ENCODE measurements at places on chromosomes 16 and 17.

GRCh38 chr16:52465711-52466267 lies 81.2 kb downstream of the TOX3 start:
- DNase-seq, result no peak

DNA sequence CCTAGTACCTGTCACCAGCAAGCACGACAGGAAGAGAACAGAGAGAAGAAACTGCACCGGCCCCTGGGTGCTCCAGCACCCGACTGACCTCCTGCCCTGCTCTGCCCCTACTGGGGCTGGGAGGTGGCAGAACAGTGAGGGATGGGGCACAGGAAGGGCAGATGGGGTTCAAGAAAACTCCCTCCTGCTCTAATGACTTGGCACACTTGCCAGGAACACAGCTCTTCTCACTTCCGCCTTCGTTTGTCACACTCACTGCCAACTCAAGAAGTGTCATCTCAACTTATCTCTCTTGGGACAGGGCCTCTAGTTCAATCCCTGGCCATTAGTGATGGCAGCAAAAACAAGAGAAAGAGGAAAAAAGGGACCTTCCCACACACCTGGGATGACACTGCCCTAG lies 42.7 kb upstream of the ICAM2 start:
- no peak for DNase-seq

- no peak for DNase-seq
These were observed 28.6 kb upstream of the PIK3R6 start for GRCh38 chr17:8896087-8896486.

DNA sequence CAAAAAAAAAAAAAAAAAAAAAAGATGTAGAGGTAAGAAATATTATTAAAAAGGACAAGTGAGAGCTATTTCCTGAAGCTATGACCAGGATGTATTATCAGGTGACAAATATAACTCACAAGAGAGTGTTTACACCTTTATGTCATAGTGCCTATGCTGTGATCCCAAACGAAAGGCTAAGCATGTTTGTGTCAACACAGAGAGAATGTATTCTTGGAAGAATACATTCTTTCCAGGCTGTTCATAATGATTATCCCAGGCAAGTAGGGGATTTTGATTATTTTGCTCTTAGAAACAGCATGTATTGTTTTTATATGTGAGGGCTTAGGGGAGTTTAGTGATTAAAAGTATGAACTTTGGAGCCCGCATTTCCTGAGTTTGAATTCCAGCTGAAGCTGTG lies 175.0 kb downstream of the SPECC1 start:
- no peak for DNase-seq

DNA sequence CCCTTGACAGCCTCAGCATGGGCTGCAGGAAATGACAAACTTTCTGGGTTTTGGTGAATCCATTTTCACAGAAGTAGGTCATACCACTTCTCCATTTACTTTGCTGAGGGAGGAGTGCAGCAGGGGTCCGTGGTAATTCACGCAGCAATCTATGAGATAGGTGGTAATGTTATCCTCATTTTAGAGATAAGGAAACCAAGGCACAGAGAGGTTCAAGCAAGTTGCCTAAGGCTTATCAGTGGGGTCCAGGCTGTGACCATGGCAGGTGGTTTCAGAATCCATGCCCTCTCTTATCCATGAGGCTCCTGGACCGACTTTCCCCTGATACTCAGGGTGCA lies 12.6 kb downstream of the TBX4 start:
- DNase-seq, result no peak

GRCh38 chr17:34024806-34025551 lies 230.1 kb upstream of the CCL2 start:
- no peak for DNase-seq

GRCh38 chr16:68715471-68715870 lies 21.6 kb upstream of the CDH1 start:
- DNase-seq, result peak; percentile 40

- no peak for DNase-seq
These were observed 2.3 kb downstream of the PRSS21 start for GRCh38 chr16:2819179-2819938.

DNA sequence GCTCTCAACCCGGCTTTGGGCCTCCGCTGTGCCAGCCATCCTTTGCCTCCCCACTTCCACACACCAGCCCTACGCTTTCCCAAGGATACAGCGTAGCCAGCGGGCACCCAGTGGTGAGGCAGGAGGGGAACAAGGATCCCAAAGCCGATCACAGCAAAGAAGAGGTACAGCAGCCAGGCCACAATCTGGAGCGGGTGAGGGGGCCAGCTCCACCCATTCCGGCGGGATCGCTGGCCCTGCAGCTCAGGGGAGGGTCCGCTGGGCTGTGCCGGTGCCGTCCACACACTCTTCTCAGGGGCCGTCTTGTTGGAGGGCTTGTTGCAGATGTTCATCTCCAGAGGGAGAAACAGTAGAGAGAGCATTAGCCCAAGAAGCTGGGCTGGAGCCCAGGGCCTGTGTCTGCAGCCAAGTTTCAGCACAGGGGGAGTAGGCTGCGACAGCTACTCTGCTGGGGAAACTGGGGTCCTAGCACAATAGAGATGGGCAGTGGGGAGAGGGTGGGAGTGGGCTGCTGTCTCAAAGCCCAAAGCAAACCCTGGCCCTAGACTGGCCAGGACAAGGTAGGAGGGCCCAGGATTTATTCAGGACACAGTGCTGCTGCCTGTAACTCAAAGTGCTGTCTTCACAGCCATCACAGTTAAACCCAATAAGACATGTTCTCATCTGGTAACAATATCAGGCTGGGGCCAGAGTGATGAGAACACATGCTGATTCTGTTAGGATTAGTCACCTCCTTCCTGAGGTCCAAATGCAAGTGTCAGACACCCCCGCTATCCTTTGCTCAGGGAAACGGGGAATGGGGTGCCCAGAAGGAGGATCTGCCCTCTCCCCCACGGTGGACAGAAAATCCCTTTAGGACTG lies 9.9 kb downstream of the ZDHHC1 start:
- DNase-seq, result no peak

DNA sequence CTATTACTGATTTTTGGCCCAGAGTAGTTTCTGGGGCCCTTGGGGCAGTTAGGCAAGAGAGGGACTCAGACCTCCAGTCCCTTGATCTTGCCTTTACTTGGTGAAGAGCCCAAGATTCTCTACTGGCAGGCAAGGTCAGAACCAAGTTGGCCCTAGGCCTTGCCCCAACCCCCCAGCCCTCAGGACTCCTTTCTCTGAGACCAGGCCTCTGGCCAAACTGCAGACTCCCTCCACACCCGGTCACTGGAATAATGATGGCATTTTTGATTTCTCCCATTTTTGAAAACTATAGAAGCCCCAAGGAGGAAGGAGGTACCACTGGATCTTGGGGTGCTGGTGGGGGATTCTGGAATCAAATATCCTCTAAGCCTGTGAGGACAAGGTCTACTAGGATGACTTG lies 18.0 kb upstream of the HOXB9 start:
- no peak for DNase-seq

DNA sequence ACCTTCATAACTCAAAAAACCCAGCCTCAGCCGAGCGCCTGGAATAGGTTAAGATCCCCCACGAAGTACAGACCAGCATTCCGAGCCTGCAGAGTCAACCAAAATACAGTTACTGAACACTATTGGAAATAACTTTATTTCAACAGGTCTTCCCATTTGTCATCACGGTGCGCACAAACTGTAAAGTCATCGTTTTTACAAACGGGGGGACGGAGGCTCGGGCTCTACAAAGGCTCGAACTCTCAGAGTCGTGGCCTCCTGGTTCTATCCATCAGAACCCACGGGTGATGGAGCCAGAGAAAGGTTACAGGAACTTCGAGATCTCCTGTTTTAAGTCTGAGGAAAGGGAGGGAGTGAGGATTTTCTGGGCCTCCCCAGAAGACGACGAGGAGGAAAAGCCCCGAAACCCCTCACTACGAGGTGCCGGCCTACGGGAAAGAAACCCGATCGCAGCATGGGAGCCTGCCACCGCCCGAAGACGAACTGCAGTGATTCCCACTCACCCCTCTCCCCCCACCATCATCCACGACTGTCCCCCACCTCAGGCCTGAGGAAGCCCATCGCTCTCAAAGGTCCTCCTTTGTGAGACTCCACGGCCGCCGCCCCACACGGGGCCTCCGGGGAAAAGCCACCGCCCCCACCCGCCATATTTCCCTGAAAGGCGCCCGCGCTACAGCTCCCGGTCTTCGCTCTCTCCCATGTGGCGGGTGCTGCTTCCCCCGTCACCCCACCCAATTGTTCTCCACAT lies 917 bp downstream of the YWHAE start:
- peak; percentile 27 for DNase-seq

GRCh38 chr17:63439687-63440086 lies 6.4 kb downstream of the CYB561 start:
- DNase-seq, result no peak

DNA sequence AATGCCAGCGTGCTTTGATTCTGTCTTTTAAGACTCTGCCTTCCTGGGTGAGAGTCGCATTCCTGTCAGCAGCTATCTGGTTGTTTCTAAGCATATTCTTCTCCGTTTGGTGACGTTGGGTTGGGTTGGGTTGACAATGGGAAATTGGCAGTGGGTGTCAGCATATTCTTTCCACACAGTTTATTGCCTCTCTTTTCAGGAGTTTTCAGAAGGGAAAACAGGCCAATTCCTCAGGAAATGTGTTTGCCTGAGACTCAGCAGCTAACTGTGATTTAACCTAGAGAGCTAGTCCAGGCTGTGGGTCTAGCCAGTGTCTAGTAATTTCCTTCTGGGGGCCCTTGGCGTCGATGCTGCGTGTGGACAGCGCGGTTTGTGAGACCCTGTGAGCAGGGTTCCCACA lies 21.2 kb downstream of the EPN2 start:
- DNase-seq, result no peak

DNA sequence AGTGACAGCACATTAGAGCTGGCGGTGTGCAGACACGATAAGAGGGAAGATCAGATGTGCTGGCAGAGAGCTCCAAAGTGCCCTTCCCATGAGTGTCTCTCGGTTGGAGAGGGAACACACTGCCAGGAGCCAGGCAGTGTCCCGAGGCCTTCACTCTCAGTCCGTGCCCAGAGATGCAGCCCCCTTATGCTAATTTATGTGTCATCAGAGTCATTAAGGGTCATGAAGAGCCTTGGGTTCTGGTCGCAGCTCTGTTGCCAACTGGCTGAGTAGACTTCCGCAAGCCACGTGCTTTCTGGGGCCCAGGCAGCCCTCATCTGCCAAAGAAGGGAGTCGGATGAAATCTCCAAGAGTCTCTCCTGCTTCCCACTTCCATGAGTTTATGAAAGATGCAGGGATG lies 232.5 kb downstream of the MSI2 start:
- DNase-seq, result no peak

DNA sequence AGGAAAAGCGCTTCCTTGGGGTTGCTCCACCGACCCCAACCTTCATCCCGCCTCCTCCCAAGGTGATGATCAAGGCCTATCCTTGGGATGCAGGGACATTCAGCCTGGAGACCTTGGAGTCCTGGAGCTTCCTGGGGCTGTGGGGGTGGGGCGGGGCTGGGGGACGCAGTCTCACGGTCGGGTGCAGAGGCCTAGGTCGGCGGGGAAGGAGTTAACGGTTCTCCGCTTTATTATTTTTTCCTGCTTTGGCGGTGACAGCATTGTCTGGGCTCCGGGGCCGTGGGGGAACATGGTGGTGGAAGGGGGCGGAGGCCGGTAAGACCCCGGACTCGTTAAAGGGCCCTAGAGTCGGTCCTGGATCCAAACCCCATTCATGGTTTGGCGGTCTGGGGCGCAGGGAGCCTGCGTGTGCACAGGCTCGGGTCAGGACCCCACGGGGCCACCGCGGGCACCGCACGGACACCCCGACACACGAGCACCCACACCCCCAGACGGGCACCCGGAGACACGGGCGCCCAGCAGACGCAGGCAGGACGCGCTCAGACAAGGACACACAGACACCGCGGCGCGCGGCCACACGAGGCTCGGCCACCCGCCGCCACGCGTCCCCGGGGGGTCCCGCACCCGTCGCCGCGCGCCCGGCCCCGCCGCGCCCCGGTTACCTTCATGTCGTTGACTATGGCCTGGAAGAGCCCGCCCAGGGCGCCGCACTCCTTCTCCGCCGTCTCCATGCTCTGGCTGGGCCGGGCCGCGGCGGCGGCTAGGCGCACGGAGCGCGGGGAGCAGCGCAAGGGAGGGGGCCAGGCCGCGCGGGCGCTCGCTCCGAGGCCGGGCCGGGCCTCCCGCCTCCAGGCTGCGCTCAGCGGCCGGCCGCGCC lies 554 bp downstream of the MTSS2 start:
- peak; percentile 12 for DNase-seq

GRCh38 chr17:82041144-82041814 lies 3.8 kb upstream of the DCXR start:
- DNase-seq, result no peak

DNA sequence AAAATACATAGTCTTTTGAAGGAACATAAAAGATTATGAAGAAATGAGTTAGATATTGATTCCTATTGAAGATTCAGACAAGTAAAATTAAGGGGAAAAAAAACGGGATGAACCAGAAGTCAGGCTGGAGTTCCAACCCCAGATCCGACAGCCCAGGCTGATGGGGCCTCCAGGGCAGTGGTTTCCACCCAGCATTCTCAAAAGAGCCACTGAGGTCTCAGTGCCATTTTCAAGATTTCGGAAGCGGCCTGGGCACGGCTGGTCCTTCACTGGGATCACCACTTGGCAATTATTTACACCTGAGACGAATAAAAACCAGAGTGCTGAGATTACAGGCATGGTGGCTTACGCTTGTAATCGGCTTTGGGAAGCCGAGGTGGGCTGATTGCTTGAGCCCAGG lies 9.5 kb downstream of the STH start:
- no peak for DNase-seq

GRCh38 chr16:85278839-85279238 lies 166.6 kb upstream of the CIBAR2 start:
- no peak for DNase-seq

- DNase-seq, result no peak
These were observed 27.9 kb upstream of the ATP2C2 start for GRCh38 chr16:84340325-84341040.

DNA sequence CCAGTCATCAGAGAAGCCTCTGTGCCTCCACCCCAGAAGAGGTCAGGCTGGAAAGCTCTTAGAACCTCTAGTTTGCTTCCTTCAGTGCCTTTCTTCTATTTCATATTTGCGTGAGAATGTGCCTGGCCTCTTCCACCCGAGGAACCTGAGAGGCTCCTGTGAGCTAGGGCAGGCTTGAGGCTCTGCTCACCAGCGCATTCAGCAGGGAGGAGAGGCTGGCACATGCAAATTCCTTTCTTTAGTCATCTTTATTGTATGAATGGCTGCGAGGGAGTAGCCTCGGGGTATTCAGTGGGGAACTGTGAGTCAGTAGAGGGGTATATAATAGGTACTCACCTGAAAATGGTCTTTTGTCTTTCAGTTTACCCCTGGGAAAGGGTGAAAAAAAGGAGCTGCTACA lies 268.3 kb downstream of the ABCC12 start:
- DNase-seq, result no peak

DNA sequence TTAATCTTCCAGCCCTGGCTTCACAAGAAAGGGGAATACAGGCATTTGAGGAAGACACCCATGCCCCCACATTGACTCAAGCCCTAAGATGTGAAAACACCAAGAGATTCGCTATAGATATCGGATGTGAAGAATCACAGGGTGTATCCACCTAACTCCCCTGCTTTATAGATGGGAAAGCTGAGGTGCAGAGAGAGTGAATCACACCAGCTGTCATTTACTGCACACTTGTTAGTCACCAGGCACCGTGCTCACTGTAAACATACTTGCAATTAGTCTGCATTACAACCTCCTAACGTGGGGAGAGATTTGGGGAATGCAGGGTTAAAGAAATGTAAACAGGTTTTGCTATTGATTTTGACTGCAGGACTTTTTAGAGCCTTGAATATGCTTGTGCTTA lies 325.5 kb downstream of the C16orf95 start:
- DNase-seq, result no peak

- DNase-seq, result no peak
These were observed 13.2 kb upstream of the SCNN1B start for GRCh38 chr16:23288726-23289512.

- no peak for DNase-seq
These were observed 1.4 kb downstream of the COTL1 start for GRCh38 chr16:84616515-84616914.

Data from LoVo (cell line).